Amygdala (tissue), 56 donors: ENCODE measurements at places on chromosomes 12 and 14.

GRCh38 chr12:94336211-94336925, 123.3 kb downstream of the CEP83 start:
- DNase-seq: no peak

DNA sequence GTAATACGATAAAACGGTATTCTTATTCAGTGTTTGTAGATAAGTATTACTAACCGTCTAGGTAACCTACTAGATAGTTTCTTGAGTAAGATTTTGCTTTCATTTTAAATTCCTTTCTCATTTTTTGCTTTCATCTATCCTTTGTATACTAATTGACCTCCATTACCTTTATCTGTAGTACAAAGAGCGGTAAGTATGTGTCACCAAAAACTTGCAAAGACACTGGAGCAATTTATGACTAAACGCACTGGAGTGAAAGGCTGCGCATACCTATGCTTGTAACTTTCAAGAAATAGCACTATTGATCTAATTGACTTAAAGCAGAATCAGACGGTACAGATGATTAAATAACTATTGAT, 1.7 kb downstream of the ARHGAP5 start:
- no peak for DNase-seq

DNA sequence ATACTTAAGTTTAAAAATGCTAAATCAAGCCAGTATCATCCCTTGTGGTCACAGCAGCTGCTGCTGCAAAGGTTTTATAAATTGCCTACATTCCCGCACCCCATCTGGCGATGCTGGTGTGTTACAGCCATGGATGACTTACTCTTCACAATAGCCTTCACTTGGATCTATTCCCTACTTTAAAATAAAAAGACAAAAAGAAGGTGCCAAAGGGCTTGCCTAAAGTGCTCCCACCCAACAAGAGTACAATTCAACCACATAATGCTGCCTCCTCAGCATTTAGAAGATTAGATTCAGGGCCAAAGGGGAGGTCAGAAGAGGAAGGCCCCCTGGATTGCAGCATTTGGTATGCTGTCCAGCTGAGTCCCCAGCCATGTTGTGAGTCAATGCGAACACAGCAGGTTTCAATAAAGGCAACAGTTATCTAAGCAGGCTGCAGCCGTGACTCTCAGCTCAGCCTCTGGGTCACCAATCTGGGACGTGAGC, 176.1 kb downstream of the DAD1 start:
- DNase-seq: no peak

DNA sequence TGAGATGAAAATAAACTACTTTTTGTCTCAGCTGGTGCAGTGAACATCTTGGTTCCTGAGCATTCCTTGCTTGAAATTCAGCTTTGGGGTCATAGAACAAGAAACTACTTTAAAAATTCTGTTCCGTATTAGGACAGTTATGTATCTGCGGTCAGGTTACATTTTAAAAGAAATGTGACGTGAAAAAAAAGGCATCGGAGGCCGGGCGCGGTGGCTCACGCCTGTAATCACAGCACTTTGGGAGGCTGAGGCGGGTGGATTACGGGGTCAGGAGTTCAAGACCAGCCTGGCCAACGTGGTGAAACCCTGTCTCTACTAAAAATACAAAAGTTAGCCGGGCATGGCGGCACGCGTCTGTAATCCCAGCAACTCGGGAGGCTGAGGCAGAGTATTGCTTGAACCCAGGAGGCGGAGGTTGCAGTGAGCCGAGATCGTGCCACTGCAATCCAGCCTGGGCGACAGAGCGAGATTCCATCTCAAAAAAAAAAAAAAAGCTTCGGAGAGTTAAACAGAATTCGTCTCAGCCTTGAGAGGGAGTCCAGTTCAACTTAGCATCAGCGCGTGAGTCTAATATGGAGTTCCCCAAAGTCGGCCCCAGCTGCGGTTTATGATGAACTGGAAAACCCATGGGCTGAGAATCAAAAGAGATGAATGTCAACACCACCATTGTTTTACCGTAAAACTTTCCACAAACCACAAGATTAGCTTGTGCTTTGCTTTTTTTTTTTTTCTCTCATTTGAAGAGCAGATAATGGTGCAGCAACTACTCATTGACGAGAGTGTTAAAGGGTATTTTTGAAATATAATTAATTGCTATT, 2.1 kb upstream of the SLC2A13 start:
- no peak for DNase-seq

- DNase-seq: no peak
Measured at GRCh38 chr12:122081697-122082221, 3.2 kb downstream of the MLXIP start.

GRCh38 chr12:29314416-29314815, 66.6 kb downstream of the ERGIC2 start:
- no peak for DNase-seq

GRCh38 chr12:56728139-56728861, 3.2 kb upstream of the NACA start:
- DNase-seq: no peak

- no peak for DNase-seq
Measured at GRCh38 chr12:3263282-3263681, 186.1 kb downstream of the TSPAN9 start.

DNA sequence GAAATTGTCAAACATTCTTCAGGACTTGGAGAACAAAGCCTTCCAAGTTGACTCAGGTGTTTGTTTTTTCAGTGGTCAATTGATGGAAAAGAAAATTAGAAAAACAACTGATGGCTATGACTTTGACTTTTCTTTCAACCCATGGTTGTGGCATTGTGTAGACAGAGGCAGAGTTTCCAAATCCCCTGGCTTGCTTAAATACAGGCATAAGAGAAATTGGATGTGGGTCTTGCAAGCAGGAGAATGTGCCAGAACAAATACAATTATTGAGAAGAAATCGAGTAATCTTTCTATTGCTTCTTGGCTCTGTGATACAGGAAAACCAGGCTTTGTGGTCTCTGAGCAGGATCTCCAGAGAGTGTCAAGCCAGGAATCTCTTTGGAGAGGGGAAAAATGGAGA, 40.9 kb upstream of the FRMD6 start:
- DNase-seq: no peak

GRCh38 chr12:96241846-96242256, 47.7 kb downstream of the ELK3 start:
- DNase-seq: no peak

- no peak for DNase-seq
Measured at GRCh38 chr12:5870183-5870582, 74.9 kb downstream of the ANO2 start.

GRCh38 chr12:72315858-72316257, 43.7 kb downstream of the TRHDE start:
- DNase-seq: peak; percentile 2

DNA sequence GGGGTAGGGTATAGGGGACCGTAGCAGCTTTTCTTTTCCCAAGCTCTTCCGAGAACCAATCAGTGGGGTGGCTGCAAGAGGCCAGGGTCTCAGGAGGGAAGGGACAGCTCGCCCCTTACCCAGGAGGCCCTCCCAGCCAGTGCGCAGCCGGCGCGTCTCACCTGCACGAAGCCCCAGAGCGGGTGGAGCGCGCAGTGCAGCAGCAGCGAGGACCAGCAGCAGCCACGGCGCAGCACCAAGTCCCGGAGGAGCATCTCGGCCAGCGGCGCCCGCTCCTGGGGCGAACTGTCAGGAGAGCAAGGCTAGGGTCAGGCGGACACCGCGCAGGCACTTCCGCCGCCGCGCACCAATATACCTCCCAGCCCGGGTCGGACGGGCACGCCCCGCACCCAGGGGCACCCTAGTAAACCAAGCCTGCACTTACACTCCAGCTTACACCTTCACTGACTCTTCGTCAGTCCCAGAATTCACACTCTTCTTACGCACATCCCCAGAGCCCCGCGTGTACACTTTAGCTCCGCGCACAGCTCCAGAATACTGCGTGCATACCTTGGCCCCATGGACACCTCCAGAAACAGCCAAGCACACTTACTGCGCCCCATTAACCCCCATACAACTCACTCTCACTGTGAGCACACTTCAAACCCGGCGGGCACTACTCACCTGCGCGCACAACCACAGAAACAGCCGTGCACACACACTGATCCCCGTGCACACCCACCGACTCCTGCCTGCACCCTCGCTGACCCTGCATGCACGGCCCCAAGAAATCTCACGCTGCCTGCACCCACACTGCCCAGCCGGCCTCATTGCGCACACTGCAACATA, 606 bp downstream of the PRIMA1 start:
- no peak for DNase-seq

- no peak for DNase-seq
Measured at GRCh38 chr12:81957631-81958030, 198.5 kb upstream of the PPFIA2 start.

- DNase-seq: no peak
Measured at GRCh38 chr14:100605706-100606686, 18.8 kb upstream of the BEGAIN start.

DNA sequence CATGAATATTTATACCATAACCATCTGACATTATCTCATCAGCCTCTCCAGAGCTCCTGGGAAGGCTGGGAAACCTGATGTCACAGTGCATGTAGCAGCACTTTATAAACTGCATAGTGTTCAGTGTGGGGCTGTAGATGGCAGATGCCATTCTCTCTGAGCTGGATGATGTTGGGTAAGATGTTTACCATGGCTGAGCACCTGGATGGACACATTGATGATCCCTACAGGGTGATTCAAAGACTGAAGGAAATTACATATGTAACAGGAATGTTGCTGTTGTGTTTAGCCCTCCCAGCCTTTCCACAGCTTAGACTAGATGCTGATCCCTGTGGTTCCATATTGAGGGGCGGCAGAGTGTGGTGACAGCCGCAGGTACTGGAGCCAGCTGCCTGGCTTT, 37.4 kb downstream of the IFT43 start:
- DNase-seq: no peak

DNA sequence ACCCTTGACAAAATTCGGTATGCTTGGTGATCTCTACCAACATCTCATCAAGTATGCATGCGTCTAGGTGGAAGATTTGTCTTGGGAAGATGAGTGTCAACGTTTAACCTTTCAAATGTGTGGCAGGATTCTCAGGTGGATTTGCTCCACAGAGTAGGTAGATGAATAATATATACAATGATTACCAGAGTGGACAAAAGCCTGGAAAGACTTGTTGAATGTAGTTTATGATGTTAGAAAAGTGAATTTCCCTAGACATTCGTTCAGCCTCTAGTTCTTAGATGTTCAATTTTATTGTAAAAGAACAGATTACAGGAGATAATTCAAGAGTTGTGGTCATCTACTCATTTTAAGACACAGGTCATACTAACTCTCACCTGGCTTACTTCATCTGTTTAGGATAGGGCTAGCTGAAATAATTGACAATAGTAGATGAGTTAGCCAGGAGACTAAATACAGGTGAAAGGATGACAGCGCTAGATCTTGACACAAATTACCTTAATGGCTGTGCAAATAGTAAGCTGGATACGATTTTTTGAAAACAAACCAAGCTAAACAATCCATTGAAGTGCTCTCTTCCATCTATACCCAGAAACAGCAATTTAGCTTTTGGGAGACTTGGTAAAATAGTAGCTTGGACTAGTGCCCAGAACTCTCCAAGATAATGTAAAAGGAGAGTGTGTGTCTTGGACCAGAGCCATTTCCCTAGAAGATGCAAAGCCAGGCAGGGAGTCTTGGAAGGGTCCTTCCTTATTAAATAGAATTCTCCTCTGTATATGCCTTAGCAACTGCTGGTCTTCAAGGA, 168.0 kb downstream of the DACT1 start:
- no peak for DNase-seq

- DNase-seq: no peak
Measured at GRCh38 chr14:37865719-37866549, 270.5 kb downstream of the TTC6 start.

DNA sequence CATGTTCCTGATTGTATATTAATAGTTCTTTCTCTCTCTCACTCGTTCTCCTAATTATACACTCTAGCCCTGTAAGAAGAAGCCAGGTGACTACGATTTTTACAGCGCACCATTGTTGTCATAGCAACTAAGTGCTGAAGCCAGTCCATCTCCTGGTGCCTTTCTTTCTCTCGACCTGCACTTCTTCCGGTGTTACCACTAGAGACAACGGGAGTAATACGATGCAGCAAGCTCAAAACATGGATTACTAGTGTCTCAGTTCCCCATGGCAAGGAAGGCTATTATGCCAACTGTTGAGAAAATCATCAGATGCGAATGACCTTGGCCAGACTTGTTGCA, 40.8 kb upstream of the DCD start:
- DNase-seq: no peak

DNA sequence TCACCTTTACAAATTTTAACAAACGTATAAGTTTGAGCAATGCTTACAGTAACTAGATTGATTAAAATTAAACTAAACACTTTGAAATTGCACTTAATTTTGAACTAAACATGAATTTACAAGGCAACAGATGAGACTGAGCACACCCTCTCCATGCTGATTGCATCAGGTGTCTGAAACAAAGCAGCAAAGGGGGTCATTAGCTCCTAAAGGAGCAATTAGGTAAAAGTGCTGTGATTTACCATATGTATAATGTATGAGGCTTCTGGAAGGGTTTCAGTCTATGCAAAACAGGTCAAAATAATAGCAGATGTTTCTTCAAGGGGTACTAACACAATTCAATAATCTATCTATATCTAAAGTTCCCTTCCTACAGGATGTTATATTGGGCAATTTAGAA, 98.8 kb upstream of the LMNTD1 start:
- DNase-seq: no peak

GRCh38 chr14:50397390-50398188, 908 bp upstream of the CDKL1 start:
- no peak for DNase-seq

- no peak for DNase-seq
Measured at GRCh38 chr12:99436584-99436983, 211.0 kb upstream of the GARIN6 start.

GRCh38 chr14:77322951-77323350, 2.1 kb downstream of the GSTZ1 start:
- DNase-seq: no peak

DNA sequence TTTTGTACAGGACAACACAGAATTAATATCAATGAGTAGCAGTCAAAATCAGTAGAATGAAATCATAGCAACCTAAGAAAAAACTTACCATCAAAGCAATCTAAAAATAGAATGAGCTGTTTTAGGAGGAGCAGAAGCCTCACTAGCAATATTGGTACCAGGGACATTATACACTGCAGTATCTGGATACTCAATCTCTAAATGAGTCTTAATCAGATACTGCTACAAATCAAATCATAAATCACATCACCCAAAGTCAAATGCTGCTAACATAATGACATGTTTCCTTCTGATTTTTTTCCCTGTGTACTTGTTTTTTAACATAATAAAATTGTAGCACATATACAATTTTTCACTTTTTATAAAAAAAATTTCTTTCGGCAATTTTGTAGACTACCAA, 8.0 kb downstream of the RPS29 start:
- DNase-seq: no peak
